ENCODE measurements at places on chromosomes 12 and 14. TPM values are rescaled to one million over a fixed set of nuclear protein-coding genes. Genes with fewer than 3 reads are reported as not detected.

GRCh38 chr14:57632649-57633048, 139.0 kb upstream of the CCDC198 start:
- H3K36me3 ChIP-seq: no peaks in the 10 kb centered on the region
- no peaks in the 10 kb centered on the region for H3K4me1 ChIP-seq
- no peak for DNase-seq
- H3K4me3 ChIP-seq: no peak overlapping the region
- no peaks in the 10 kb centered on the region for H3K27me3 ChIP-seq

GRCh38 chr14:105878554-105878953, 352.2 kb downstream of the TMEM121 start:
- H3K36me3 ChIP-seq: no peaks in the 10 kb centered on the region
- no peak overlapping the region for H3K27ac ChIP-seq
- no peaks in the 10 kb centered on the region for H3K27me3 ChIP-seq
- no peak overlapping the region for H3K4me3 ChIP-seq
- no peak for DNase-seq

The C12orf54 gene
- not detected for total RNA-seq

DNA sequence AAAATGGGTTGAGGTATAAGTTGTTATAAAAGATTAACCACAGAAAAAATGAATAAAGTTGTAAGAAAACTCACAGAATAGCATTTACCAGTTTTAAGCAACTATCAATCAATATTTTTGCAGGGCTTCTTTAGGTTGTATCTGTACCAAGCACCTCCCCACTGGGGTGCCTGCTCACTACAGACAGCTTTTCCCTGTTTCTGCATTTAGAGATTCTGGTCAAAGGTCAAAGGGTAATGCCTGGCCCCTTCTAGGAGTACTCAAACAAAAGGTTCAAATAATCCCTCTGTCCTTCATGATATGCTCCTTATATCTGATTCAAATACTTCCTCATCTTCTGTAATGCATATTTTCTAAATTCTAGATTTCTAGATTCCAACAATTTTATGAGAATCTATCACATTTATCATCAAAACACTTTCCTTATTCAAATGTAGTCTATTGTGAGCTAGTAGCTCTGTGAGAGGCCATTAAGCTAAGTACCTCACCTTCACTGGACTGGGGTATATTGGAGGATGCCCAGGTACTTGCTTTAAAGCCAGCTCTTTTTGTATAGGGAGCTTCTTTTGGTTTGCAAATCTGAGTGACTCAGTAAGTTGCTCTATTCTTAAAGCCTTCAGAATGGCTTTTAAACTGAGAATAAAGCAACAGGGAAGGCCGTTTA, 120.7 kb upstream of the PTPRB start:
- no peaks in the 10 kb centered on the region for H3K4me1 ChIP-seq
- no peak overlapping the region for H3K27ac ChIP-seq
- no peaks in the 10 kb centered on the region for H3K27me3 ChIP-seq
- no peak for DNase-seq
- no peaks in the 10 kb centered on the region for H3K36me3 ChIP-seq

- H3K4me1 ChIP-seq: no peaks in the 10 kb centered on the region
- H3K36me3 ChIP-seq: no peaks in the 10 kb centered on the region
- H3K27me3 ChIP-seq: no peaks in the 10 kb centered on the region
Observed at GRCh38 chr14:69299286-69300035, 39.5 kb downstream of the GALNT16 start.

- H3K4me3 ChIP-seq: no peak overlapping the region
- no peak overlapping the region for H3K27ac ChIP-seq
- H3K36me3 ChIP-seq: no peaks in the 10 kb centered on the region
Observed at GRCh38 chr12:39178837-39179236, 264.1 kb downstream of the KIF21A start.

- H3K4me1 ChIP-seq: no peaks in the 10 kb centered on the region
- no peak overlapping the region for H3K4me3 ChIP-seq
- H3K27ac ChIP-seq: no peak overlapping the region
- H3K27me3 ChIP-seq: no peaks in the 10 kb centered on the region
- H3K36me3 ChIP-seq: peaks cover 4% of the 10 kb centered on the region
Observed at GRCh38 chr12:1781772-1782171, 38.6 kb upstream of the LRTM2 start.

DNA sequence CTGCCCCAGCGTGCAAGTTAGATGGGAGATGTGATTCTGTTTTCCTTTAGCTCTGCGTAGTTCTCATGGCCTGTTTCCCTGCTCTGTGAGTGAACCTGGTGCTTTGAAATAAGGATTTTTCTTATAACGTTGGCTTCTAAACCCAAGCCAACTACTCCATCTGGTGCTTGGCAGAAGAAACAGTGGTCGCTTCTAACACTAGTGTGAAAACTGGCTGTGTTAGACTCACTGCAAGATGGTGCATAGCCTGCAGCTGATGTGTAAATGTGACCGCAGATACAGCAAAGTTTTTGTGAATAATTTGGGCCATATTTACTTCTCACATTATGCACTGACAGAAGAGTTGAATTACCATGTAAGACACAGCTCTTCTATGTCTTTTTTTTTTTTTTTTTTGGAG, 12.2 kb downstream of the GTF2H3 start:
- no peak for DNase-seq
- no peaks in the 10 kb centered on the region for H3K4me1 ChIP-seq
- H3K36me3 ChIP-seq: peaks cover 10% of the 10 kb centered on the region
- H3K27ac ChIP-seq: no peak overlapping the region
- H3K27me3 ChIP-seq: no peaks in the 10 kb centered on the region

- no peak overlapping the region for H3K4me3 ChIP-seq
- no peaks in the 10 kb centered on the region for H3K27me3 ChIP-seq
- H3K27ac ChIP-seq: no peak overlapping the region
- H3K4me1 ChIP-seq: no peaks in the 10 kb centered on the region
- DNase-seq: no peak
- H3K36me3 ChIP-seq: no peaks in the 10 kb centered on the region
Observed at GRCh38 chr14:33401311-33401710, 462.6 kb downstream of the NPAS3 start.

DNA sequence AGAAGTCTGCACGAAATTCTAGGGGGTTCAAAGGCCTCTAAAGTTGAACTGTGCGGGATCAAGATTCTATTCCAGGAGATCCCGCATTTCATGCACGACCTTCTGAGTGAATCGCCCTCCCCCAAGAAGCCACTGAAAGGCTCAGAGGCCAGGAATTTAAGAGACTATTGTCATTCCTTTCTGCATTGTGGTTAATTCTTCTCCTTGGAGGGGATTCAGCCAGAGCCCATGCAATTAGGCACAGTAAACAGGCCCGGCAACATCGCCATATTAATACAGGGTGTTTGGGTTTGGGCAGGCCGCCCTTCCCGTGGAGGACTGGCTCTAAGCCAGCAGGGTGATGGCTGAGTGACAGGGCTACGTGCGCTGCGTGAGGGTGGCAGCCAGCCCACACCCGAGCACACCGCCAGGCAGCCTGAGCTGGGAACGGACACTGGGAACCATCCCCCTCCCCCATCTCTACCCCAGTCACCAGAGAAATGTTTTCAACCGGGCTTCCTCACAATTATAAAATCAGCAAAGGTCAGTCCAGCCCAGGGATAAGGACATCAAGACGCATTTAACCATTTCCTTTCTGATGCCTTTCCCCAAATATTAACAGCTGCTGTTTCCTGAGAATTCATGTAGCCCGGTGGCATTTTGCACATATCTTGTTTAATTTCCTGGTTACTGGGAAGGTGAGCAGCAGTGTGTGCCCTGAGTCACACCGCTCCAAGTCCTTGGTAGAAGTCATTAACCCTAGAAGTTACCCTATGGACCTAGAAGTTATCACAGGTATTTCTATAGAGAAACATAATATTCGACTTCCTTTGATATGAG, 12.5 kb downstream of the EGLN3 start:
- H3K27me3 ChIP-seq: no peaks in the 10 kb centered on the region
- H3K27ac ChIP-seq: no peak overlapping the region
- no peaks in the 10 kb centered on the region for H3K4me1 ChIP-seq
- no peak overlapping the region for H3K4me3 ChIP-seq

DNA sequence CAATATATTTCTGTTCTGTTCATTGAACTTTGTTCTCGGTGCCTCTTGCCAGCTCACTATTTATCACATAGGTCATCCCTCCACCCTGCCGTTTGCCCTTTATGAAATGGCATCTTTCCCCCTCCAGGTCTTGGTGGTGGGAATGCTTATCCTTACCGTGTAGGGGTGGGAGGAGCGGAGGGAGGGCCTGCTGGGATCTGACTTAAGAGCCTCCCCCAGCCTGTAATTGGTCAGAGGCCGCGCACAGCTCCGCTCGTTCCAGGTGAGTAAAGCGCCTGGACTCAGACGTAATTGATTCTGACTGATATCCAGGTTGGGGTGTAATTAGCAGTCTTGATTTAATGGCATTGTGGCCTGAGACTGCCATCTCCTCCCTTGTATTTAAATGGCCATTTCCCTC, 185.3 kb downstream of the TSPAN9 start:
- no peaks in the 10 kb centered on the region for H3K27me3 ChIP-seq
- no peak for DNase-seq
- H3K27ac ChIP-seq: no peak overlapping the region
- H3K4me3 ChIP-seq: no peak overlapping the region
- H3K4me1 ChIP-seq: no peaks in the 10 kb centered on the region

DNA sequence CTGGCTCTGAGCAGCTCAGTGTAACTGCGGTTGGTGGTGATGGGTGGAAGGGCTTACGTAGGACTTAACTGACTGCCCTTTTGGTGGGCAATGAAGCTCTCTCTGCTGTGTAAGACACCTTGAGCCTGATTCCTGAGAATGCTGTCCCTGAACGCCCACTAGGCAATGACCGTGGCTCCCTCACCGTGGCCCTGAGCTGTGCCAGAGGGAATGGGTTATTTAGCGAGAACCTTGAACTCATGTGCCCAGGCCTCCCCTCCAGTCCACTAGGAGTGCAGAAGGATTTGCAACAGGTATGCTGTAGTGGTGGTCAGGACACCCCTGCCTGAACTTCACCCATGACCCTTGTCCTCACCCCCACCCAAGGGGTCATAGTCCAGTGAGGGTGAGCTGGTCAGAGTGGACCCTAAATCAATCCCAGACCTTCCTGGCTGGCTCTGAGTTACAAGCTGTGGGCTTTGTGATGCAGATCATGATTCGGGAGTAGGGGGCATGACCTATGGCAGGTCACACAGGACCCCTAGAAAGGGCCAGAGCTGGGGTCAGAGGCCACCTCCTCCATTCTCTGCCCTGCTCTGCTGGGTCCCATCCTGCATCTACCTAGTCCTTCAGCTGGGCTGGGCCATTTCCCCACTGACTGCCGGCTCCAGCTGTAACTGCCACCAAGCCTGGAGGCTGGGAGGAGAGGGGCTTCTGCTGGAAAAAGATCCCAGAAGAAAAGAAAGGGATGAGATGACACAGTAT, 14.5 kb upstream of the ANKRD33 start:
- no peak overlapping the region for H3K27ac ChIP-seq
- H3K4me1 ChIP-seq: no peaks in the 10 kb centered on the region
- no peak overlapping the region for H3K4me3 ChIP-seq
- H3K27me3 ChIP-seq: no peaks in the 10 kb centered on the region
- no peaks in the 10 kb centered on the region for H3K36me3 ChIP-seq
- no peak for DNase-seq

GRCh38 chr14:51449681-51450080, 202.0 kb upstream of the FRMD6 start:
- H3K27me3 ChIP-seq: no peaks in the 10 kb centered on the region
- H3K4me3 ChIP-seq: no peak overlapping the region
- H3K4me1 ChIP-seq: no peaks in the 10 kb centered on the region
- no peaks in the 10 kb centered on the region for H3K36me3 ChIP-seq

The KLHDC1 gene
- total RNA-seq: 18.0 TPM

DNA sequence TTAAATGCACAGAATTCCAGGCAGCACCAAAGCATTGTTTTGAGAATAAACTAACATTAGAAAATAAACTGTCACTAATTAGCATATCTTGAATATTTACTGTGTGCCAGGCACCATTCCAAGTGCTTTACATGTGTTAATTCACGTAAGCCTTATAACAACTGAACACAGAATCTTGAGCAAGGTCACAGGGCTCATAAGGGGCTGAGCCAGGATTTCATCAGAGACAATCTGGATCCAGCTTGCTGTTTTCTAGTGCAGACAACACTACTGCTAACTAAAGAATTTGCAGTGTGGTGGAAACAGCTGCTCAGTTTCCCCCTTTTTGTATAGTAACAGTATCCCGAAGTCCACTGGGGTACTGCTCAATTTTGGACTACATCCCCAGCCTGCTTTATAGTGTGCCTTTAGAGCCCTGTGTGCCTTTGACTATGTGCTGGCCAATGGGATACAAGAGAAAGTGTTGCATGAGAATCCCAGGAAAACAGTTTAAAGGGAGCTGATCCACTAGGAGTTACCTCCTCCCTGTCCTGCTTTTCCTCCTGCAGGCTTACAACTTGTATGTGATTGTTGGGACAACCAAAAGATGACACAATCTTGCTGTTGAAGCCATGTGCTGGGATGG, 36.0 kb upstream of the RMST start:
- DNase-seq: no peak
- no peak overlapping the region for H3K4me3 ChIP-seq
- H3K4me1 ChIP-seq: no peaks in the 10 kb centered on the region
- H3K27me3 ChIP-seq: no peaks in the 10 kb centered on the region

- H3K27ac ChIP-seq: no peak overlapping the region
- no peaks in the 10 kb centered on the region for H3K36me3 ChIP-seq
- peaks cover 22% of the 10 kb centered on the region for H3K4me1 ChIP-seq
- no peak overlapping the region for H3K4me3 ChIP-seq
- no peaks in the 10 kb centered on the region for H3K27me3 ChIP-seq
- DNase-seq: peak; percentile 33
Observed at GRCh38 chr12:10293570-10294227, 14.0 kb upstream of the KLRD1 start.

The TMEM132C gene
- total RNA-seq: not detected

GRCh38 chr12:52975820-52976573, 27.1 kb downstream of the KRT18 start:
- no peaks in the 10 kb centered on the region for H3K36me3 ChIP-seq
- H3K27ac ChIP-seq: no peak overlapping the region
- no peaks in the 10 kb centered on the region for H3K27me3 ChIP-seq
- H3K4me3 ChIP-seq: no peak overlapping the region
- no peak for DNase-seq

Data from naive thymus-derived CD4-positive, alpha-beta T cell (primary cell).